A549 treated with DMSO at 1 μM for 4 hours (cell line): ENCODE measurements at places on chromosomes 6 and 20. TPM values are rescaled to one million over a fixed set of nuclear protein-coding genes. Genes with fewer than 3 reads are reported as not detected.

The FABP7 gene
- total RNA-seq, result not detected in 5 replicates

The POU5F1 gene
- total RNA-seq, result 2.5 to 4.6 TPM (median 3.8 TPM) in 5 replicates

The GABRR2 gene
- total RNA-seq, result 0.07 to 0.09 TPM (median 0.07 TPM) in 3 of 5 replicates, not detected in the others

The LPA gene
- total RNA-seq, result 0.02 to 0.03 TPM in 2 of 5 replicates, not detected in the others

The HCRTR2 gene
- not detected in 5 replicates for total RNA-seq

The MOXD1 gene
- 1.5 to 2.4 TPM (median 2.0 TPM) in 5 replicates for total RNA-seq

The RNF39 gene
- 0.04 to 0.05 TPM in 2 of 5 replicates, not detected in the others for total RNA-seq

The EBF4 gene
- 1.8 to 3.5 TPM (median 2.6 TPM) in 5 replicates for total RNA-seq

The SIRPB2 gene
- not detected in 5 replicates for total RNA-seq

The KCNK16 gene
- total RNA-seq, result not detected in 5 replicates

The HSPA12B gene
- total RNA-seq, result 0.28 to 0.53 TPM (median 0.38 TPM) in 5 replicates

The PPP1R14C gene
- 0.53 to 1.4 TPM (median 0.78 TPM) in 5 replicates for total RNA-seq

The MROH8 gene
- total RNA-seq, result 0.62 to 1.1 TPM (median 1.00 TPM) in 5 replicates

The HLA-DQA1 gene
- not detected in 5 replicates for total RNA-seq

The BMP5 gene
- 0.03 to 0.05 TPM in 2 of 5 replicates, not detected in the others for total RNA-seq

The NTSR1 gene
- total RNA-seq, result 0.10 to 0.33 TPM (median 0.20 TPM) in 5 replicates

The BCAS1 gene
- 0.55 to 0.85 TPM (median 0.71 TPM) in 5 replicates for total RNA-seq

The HS3ST5 gene
- total RNA-seq, result not detected in 5 replicates

The TINAG gene
- not detected in 5 replicates for total RNA-seq

The SYTL3 gene
- total RNA-seq, result 1.0 to 1.3 TPM (median 1.1 TPM) in 5 replicates

The RAB32 gene
- 34.3 to 49.0 TPM (median 45.3 TPM) in 5 replicates for total RNA-seq

The TSPO2 gene
- not detected in 5 replicates for total RNA-seq
